ENCODE measurements at places on chromosomes 2 and 18.

DNA sequence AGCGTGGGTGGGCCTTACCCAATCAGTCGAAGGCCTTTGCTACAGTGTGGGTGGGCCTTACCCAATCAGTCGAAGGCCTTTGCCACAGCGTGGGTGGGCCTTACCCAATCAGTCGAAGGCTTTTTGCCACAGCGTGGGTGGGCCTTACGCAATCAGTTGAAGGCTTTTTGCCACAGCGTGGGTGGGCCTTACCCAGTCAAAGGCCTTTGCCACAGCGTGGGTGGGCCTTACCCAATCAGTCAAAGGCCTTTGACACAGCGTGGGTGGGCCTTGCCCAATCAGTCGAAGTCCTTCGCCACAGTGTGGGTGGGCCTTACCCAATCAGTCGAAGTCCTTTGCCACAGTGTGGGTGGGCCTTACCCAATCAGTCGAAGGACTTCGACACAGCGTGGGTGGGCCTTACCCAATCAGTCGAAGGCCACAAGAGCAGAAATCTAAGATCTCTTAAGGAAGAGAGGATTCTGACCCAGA is 16.3 kb upstream of the GAL3ST2 start:
- no peak for DNase-seq

DNA sequence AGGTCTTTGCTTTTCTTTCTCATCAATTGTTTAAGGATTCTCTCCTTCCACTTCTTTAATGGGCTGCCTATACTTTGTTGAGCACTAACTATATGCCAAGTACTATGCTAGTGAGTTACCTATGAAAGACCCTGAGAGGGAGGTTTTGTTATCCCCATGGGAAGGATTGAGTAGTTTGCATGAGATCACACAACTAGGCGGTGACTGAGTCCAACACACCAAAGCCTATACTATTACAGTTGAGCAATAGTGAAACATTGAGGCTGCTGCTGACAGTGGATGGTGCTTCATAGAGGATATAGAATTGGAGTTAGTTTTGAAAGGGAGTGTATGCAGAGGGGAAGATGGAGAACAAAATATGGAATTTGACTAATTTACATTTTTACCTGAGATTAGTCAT is 15.8 kb downstream of the NABP1 start:
- no peak for DNase-seq

GRCh38 chr18:63236921-63237846 is 82.4 kb downstream of the BCL2 start:
- DNase-seq: no peak

DNA sequence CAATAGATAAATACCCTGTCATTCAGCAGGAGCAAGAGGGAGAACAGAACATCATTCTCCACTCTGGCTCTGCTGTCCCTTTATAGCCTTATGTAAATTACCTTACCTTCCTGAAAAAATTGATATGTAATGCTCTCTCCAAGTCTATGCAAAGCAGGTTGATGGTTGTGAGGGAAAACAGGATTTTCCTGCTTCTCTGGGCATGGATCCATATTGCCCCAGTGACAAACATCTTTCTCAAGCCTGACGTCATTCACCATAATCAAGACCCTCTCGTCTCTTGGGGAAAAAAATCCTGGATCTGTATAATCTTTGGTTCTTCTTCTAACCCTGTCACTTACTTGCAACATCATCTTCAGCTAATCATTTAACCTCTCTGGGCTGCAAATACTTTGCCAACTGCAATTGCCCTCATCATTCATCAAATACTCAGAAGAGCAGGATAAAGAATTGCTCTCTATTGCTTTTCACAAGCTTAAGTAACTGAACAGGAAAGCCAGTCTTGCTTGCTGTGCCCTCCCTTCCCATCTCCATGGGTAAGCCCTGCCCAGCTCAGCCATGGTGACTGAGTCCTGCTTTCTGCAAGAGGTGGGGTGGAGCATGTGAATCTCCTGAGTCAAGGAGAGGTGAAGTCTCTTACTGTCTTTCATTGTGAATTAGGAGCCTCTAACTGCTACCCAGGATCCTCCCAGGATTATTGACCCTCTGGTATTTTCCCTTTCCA is 123.7 kb upstream of the KLF7 start:
- DNase-seq: no peak

DNA sequence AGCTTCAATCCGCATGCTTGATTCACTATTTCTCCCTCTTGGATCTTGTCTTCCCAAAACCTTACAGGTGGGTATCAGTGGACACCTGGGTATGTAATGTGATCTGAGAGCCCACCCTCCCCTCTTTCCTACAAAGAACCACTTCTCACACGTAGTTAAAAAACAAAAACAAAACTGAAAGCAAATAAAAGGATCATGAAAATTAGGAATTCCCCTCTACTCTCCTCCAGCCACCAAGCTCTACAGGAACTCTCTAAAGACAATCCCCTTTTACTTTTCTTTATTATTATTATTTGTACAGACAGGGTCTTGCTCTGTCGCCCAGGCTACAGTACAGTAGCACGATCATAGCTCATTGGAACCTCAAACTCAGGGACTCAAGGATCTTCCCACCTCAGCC is 40.8 kb upstream of the MYO1B start:
- DNase-seq: no peak
